Kidney capillary endothelial cell (primary cell): ENCODE measurements at places on chromosomes 7 and 10.

GRCh38 chr7:106947244-106947728, 82.2 kb downstream of the PIK3CG start:
- DNase-seq = peak; percentile 65

DNA sequence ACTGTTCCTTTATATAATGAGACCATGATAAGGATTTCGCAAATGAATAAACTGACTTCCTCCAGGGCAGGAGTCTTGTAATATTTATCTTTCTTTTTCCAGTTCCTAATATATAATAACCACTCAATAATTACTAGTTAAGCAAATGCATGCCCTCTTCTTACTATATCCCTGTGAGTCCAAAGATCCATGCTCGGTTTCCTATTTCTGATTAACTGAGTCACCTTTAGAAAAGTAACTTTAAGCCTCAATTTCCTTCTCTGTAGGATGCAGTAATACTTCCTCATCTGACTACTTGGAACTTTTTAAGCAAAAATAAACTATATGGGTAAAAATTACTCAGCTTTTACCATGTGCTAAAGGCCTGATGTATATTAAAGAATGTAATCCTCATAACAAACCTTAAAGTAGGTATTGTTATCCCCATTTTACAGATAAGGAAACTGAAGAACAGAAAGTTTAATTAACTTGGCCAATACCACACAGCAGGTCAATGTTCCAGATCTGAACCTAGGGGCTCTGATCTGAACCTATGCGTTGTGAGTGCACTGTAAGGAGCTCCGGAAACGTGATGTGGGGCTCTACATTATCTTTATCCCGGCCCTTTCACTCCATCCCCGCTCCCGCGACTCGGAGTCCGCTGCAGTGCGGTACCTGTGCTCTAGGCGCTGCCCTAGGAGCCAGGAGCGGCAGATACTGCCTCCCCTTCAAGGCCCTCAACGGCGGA, 458 bp downstream of the COX15 start:
- peak; percentile 6 for DNase-seq

DNA sequence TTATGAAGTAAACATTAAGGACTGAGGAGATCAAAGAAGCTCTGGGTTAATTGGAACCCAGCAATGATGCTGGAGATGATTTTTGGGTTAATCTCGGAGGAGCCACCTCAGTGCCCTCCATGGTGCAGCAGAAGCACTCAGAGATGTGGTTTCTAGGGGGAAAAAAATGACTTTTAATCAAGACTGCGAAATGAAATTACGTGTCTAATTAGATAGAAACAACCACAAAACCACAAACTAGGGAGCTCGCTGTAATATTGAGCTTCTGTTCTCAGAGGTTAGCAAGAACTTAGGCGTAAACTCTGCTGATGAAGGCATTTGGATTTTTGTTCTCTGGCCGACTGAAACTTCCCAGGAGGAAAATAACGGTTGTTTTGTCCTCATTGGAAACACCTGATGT, 319.0 kb downstream of the GRID1 start:
- no peak for DNase-seq

GRCh38 chr10:131584287-131584686, 272.8 kb upstream of the TCERG1L start:
- no peak for DNase-seq

GRCh38 chr7:142443216-142444010, 185.6 kb upstream of the PRSS58 start:
- peak; percentile 52 for DNase-seq

- no peak for DNase-seq
These were observed 156.3 kb upstream of the CACNA2D1 start for GRCh38 chr7:82599895-82600294.

DNA sequence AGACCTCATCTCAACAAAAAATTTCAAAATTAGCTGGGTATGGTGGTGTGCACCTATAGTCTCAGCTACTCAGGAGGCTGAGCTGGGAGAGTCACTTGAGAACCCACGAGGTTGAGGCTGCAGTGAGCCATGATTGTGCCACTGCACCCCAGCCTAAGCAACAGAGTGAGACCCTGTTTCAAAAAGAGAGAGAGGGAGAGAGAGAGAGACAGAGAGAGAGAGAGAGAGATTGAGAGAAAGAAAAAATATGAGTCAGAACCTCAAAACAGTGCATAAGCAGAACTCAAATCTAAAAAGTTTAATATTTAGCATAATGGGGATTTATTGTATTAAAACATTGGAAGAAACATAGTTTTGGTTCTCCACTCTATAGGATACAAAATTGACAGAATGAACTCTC, 17.5 kb upstream of the OTUD1 start:
- DNase-seq = no peak
